Astrocyte of the cerebellum (primary cell): ENCODE measurements at places on chromosomes 2 and 18.

DNA sequence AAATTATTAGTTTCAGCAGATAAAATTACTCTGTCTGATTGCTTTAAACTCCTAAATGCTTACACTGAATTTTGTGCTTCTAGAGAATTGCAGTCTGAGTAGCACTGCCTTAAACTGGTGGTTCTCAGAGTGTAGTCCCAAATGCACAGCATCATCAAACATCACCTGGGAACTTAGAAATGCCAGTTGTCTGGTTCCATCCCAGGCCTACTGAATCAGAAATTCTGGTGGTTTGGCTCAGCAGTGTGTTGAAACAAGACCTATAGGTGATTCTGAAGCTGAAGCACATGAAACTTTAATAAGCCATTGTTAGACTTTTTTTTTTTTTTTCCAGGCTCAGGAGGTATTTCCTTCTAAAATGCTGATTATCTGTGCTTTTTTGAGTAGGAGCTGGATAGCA lies 22.0 kb downstream of the EPC2 start:
- DNase-seq, result no peak

GRCh38 chr2:133486771-133487191 lies 81.5 kb downstream of the NCKAP5 start:
- no peak for DNase-seq

DNA sequence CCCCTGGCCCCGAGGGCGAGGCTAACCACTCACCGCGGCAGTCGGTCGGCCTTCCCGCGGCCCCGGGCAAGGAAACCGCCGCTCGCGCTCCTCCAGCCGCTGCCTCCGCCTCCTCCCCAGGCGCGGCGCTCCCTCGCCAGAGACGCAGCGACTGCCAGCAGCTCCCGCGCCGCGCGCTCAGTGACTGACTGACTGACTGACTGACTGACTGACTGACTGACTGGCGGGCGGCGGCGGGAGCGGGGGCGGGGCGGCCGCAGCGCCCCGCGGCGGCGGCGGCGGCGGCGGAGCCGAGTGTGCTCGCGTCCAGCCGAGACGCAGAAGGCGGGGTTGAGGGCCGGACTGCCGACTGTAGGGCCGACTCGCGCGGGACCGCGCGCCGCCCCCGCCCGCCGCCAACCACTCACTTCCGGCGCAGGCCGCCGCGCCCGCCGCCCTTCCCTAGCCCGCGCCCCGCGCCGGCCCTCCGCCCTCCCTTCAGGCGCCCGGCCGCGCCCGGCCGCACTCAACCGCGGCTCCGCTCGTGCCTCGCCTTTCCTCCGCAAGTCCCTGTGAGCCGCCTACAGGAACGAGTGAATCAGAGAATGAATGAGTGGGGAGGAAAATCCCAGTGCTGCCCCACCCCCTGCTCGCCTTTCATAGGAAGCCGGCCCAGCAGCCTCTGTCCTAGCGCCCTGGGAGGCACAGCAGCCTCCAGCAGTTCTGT lies at the start of gene RAPH1:
RAPH1 (minus strand) TSS at position 224 of the 706 bp plus-strand sequence. CDS start 39,948 bp downstream, outside the sequence.
- peak; percentile 55 for DNase-seq

DNA sequence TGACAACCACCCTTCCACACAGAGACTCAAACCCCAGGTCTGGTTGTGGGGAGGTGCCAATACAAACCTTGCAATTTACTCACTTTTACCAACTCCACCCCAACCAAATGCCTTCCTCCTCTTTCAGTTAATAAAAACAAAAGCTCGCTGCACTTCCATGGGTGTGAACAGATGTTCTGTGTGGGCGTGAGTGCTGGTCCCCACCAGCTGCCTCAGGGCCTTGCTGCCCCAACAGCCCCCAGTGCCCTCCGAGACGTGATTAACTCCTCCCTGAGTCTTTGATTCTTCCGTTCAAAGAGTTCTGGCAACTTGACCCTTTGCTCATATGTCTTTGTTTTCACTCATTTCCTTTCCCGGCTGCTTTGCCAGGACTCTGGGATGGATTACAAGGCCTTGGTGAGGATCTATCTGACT lies 258.9 kb upstream of the CXCR4 start:
- DNase-seq, result no peak

DNA sequence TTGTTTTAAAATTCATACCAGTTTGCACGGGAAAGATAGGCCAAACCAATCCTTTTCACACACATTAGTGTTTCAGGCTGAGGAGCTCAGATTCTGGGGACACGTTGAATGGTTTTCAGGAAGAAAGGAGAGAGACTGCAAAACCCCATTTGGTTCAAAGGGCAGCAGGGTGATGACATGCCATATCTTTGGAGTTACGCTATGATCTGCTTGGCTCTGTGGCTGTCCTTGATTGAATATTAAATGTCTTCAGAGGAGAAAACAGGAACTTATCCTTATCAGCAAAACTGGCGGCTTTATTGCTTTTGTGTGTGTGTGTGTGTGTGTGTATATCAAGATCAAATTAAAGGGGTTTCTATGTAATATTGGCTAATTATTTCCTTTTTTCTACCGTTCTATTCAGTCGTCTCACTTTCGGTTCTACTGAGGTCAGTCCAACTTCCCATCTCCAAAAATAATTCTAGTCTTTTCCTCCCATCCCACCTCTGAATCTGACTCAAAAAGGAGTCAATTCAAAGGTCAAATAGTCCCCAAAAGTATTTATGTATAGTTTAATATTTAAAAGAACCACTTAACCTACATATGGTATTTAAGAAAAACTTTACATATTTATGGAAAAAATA lies 292.9 kb upstream of the CCDC68 start:
- DNase-seq, result no peak

DNA sequence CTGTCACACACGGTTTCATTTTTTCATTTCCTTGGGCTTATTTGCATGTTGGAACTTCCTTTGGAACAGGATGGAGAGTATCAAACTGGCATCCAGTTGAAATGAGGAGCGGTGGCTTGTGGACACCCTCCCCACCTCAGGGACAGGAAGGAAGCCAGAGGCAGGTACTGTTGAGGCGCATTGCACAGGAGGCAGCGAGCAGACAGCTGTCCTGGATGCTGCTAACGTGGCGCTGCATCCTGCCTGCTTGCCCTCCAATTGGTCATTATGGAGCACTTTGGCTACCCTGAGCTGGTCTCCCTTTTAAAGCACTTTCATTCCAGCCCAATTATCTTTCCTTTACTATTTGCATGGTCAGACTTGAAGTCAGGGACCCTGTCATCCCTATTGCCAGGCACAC lies 80.7 kb upstream of the ITGA4 start:
- DNase-seq, result no peak

DNA sequence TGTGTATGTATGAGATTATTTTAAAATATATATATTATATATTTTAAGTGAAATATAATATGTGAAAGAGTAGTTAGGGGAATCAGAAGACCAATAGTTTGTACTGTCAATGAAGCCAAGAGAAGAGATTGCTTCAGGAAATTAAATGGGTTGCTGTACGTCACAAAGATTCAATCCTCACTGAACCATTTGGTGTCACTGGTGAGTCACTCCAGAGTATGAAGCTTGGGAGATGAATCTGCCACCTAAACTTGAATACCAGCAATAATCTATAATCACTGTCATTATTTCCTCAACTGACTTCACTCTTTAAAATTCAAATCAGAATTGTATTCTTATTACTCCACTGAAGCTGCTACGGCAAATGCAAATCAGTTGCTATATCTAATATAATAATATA lies 41.9 kb upstream of the SCN9A start:
- peak; percentile 8 for DNase-seq

- no peak for DNase-seq
These were observed 18.6 kb downstream of the DNMT3A start for GRCh38 chr2:25323042-25323514.

DNA sequence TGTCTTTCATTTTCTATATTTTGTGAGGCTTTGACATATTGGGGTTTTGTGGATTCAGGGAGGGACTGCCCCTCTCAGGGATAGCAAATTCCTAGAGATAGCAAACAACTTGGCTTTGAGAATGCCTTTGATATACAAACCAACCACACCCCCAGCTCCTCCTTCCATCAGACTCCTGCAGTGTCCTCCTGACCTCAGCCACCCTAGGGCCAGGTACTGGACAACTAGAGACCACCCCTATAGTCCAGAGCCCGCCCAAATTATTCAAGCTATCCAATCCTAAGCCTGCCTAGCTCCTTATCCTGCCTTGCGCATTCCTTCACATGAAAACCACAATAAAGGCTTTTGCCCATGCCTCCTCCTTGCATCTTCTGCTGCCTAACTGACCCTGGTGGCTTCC lies 22.9 kb upstream of the STAM2 start:
- no peak for DNase-seq

- DNase-seq, result no peak
These were observed 106.7 kb downstream of the DTNB start for GRCh38 chr2:25566694-25567093.

GRCh38 chr2:233438573-233439147 lies 84.4 kb downstream of the DGKD start:
- no peak for DNase-seq

DNA sequence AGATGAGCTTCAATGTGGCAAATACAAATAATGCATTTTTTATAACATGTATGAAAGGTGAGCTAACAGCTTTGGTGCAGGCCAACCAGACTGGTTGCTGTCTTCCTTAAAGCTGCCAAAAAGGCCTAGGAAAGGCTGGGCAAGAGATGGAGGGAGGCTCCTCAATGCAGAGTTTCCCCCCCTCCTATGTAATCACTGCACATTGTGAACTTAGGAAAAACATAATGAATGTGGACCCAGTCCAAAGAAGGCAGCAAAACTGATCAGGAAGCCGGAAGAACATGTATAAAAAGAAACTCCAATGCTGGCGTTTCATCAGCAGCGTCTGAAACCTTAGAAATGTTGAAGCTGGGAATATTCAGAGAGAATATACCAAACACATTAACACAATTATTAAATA lies 84.2 kb upstream of the LYPD6 start:
- no peak for DNase-seq

- no peak for DNase-seq
These were observed 164.8 kb upstream of the KLHL14 start for GRCh38 chr18:32937597-32937996.

- no peak for DNase-seq
These were observed 33.4 kb upstream of the SERPINB7 start for GRCh38 chr18:63741769-63742168.

- peak; percentile 66 for DNase-seq
These were observed 114.4 kb upstream of the HAAO start for GRCh38 chr2:42906557-42907411.

DNA sequence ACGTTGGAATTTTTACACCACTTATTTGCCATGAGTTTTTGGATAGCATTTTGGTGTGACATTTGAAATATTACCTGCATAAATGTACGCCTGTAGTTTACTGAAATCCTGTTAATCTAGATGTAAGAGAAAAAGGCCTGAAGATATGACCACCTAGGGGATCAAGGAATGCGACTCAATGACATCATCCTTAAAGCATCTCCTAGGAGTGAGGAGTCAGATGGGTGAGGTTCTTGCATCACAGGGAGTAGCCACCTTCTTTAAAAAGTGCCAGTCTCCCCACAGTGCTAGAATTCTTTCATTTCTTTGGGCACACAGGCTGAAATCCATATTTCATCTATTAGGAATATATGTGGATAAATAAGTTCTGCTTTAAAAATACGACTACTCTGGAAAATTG lies 34.5 kb downstream of the ADCYAP1 start:
- no peak for DNase-seq

- DNase-seq, result no peak
These were observed 6.1 kb downstream of the FIGLA start for GRCh38 chr2:70784320-70784719.

DNA sequence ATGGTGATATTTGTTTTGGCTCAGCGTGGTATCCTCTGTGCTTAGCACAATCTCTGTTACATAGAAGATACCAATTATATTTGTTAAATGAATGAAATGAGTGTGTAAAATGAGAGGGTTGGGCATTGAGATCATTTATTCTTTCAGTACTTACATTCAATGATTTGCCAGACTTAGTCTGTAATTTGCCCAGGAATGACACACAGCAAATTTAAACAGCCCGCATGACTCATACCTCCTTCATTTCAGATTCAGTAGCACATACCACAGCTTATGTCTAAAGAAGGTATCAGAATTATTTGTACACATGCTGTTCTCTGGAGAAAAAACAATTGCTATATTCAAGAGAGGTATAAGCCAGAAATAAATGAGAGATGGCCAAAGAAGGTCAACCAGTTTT lies 37.0 kb downstream of the KLHL14 start:
- DNase-seq, result peak; percentile 82

DNA sequence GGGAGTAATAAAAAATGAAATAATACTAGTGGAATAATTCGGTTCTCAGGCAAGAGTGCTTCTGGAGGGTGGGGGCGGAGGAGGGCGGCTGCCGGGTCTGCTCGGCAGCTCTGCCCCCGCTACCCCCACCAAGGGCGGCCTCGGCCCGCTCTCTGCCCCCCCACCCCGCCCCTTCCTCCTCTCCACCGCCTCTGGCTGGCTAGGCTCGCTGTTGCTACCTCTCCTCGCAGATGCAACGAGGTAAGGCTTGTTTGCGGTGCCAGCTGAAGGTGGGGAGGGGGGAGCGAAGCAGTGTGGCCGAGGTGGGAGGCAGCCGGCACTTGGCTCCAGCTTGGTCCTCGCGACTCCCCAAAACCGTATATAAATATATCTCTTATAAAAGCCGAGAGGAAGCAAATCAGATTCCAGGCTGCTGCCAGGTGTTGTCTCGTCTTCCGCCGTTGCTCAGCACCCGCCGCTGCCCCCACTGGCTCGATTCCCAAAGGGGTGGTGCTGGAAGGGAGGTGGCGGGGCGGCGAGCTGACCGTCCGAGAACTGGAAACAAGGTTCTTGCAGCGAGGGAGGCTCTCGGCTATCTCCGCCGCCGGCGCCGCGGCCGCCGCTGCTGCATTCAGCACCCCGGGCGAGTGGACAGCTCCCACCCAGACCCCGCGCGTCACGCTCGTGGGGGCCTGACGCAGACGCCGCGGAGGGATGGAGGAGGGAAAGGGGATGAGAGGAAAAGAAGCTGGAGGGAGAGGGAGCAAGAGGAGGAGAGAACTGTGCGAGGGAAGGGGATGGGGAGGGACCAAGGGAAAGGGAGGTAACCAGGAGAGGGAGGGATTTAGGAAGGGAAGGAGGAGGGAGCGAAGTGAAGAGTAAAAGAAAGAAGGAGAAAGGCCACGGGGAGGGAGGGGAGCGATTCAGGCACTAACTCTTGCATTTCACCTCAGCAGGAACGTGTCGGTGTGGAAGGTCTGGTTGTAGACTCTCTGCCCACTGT lies at the start of gene MARCHF4:
MARCHF4 (minus strand) TSS at position 763 of the 982 bp plus-strand sequence. CDS start 2,223 bp downstream, outside the sequence.
- peak; percentile 60 for DNase-seq

GRCh38 chr2:41062336-41062735 lies 610.4 kb upstream of the SLC8A1 start:
- no peak for DNase-seq

- no peak for DNase-seq
These were observed 579 bp downstream of the LOXL3 start for GRCh38 chr2:74552914-74553811.

GRCh38 chr2:71562518-71562917 lies 109.2 kb downstream of the DYSF start:
- no peak for DNase-seq

- no peak for DNase-seq
These were observed 909.9 kb upstream of the CHAC2 start for GRCh38 chr2:52857722-52858121.
